Activated CD4-positive, alpha-beta T cell treated with anti-CD3 and anti-CD28 coated beads, Interleukin-2, amount 50 U/mL, for 48 hours (primary cell): ENCODE measurements at places on chromosomes 6 and 20.

- DNase-seq, result no peak
Observed at GRCh38 chr20:44580581-44581268, 1.7 kb upstream of the PKIG start.

DNA sequence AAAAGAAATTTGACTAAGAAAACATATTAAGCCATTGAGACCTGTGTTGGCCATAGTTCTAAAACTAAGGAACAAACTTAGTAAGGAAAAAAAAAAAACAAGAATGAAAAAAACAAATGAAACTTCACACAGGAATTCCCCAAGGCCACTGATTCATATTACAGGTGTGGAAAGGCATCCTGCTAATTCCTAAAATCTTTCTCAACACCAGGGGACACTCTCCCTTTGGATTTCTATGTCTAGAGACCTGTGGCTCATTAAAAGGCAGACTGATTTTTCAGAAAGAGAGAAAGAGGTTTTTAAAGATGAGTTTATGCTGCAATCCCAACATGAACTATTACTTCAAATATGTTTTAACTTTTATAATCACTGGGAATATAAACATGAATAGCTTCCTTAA is at the start of gene OR12D1:
Gene OR12D1 (plus strand): TSS at position 341 of the 400 bp plus-strand sequence.
- DNase-seq, result no peak

- DNase-seq, result no peak
Observed at GRCh38 chr6:30601815-30602641, 15.0 kb downstream of the PPP1R10 start.

- no peak for DNase-seq
Observed at GRCh38 chr6:35787266-35788218, 6.7 kb downstream of the CLPSL1 start.

- DNase-seq, result no peak
Observed at GRCh38 chr20:11902285-11902697, 15.4 kb upstream of the BTBD3 start.

DNA sequence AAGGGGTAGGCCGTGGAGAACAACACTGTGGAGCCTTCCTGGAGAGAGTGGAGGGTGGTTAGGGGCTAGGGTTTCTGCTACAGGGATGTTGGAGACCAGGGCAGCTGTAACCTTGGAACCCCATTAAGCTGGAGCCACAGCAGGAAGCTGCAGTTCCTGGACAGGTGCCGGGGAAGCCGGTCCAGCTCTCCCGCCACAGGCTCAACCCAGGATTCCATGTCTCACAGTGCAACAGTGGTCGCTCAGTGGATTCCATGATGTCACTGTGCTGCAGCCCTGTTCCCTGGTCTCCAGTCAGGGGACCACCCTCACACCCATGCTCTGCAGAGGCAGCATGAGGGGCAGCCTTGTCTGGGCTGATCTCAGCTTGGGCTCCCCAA is 264.6 kb upstream of the CDYL start:
- DNase-seq, result no peak
